Osteoblast (primary cell): ENCODE measurements at places on chromosomes 16 and 17. TPM values are rescaled to one million over a fixed set of nuclear protein-coding genes. Genes with fewer than 3 reads are reported as not detected.

NOD2 gene
- under 0.01 and 0.29 TPM in 2 replicates for total RNA-seq

GRCh38 chr17:42009170-42009569, 8.1 kb downstream of the DNAJC7 start:
- DNase-seq = no peak
- no peaks in the 10 kb centered on the region for H3K27me3 ChIP-seq
- peak overlapping the region; percentile 41 for H3K27ac ChIP-seq
- H3K36me3 ChIP-seq = peaks cover 4% of the 10 kb centered on the region
- no peak overlapping the region for H3K4me3 ChIP-seq

DNA sequence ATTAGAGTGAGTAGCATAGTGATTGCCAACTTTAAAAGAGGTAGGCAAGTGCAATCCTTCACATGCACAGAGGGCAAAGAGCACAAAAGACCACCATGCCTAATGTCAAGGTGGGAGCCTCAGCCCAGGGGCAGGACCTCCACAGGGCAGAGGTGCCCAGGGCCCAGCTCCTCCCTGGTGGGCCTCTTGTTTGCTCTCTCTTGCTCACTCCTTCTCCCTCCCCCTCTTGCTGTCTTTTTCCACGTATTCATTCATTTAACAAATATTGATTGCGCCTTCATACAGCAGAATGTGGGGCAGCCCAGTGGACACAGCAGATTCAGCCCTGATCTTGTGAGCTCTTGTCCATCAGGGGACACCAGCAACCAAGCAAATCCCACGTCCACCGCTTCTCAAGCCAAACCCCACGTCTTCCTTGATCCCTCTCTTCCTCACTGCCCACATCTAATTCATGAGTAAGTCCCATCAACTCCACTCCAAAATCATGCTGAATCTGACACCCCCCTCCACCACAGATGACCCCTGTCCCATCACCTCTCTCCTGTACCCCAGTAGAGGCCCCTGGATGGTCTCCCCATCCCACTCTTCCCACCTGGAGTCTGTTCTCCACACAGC, 44.1 kb upstream of the RPL38 start:
- no peak overlapping the region for H3K4me3 ChIP-seq
- no peak for DNase-seq
- no peaks in the 10 kb centered on the region for H3K36me3 ChIP-seq
- H3K27ac ChIP-seq = no peak overlapping the region
- H3K4me1 ChIP-seq = no peaks in the 10 kb centered on the region

DNA sequence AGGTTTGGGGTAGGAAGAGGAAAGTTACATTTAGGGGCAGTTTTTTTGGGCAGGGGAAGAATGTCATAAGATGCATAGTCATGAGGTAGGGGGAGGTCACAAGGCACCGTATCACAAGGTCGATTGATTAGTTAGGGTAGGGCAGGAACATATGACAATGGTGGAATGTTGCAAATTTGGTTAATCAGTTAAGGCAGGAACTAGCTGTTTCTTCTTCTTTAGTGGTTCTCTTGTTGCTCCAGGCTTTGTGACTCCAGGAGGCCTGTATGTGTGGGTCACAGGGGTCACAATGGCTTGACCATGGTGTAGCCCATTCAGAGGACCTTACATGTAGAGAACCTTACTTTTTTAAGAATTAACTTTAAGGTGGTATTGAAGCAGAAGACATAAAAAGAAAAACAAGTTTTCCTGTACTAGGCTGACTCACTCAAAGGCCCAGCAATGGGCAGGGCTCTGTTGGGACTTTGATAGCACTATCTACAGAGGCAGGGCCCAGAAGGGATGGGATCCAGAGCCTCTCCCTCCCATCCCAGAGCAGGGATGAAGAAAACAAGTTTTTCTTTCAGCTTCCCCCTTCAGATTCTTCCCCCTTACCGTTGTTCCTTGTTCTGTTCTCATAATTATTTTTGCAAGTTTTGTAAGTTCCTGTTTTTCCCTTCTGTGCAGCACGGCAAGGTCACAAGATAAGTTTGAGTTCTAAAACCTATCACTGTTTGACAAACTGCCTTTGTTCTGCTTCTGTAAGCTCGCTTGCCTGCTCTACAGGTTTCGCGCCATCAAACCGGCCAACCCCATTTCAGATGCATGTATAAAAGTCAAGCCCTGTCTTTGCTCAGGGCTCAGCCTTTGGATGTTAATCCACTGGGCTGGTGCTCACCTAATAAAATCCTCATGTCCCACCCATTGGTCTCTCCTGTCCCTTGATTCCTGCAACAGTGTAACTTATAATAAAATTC, 45.8 kb upstream of the ATF7IP2 start:
- H3K4me3 ChIP-seq = no peak overlapping the region
- H3K27me3 ChIP-seq = no peaks in the 10 kb centered on the region
- no peak for DNase-seq
- no peaks in the 10 kb centered on the region for H3K36me3 ChIP-seq
- H3K4me1 ChIP-seq = peaks cover 10% of the 10 kb centered on the region
- H3K27ac ChIP-seq = no peak overlapping the region

DNA sequence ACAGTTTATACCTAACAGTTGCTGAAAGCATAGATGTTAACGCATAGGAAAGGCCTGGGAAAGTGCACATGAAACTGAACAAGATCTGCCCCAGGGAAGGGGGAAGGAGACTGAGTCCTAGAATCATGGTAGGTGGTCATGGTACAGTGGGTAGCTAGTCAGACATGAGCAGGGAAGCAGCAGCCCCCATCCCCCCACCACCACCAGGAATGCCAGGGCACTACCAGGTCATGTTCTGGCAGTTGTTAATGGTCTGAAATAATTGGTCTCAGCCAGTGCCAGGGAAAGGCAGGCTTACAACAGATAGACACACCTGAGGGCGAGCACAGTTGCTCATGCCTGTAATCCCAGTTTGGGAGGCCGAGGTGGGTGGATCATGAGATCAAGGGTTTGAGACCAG, 185.2 kb downstream of the CPPED1 start:
- no peaks in the 10 kb centered on the region for H3K36me3 ChIP-seq
- DNase-seq = no peak
- no peaks in the 10 kb centered on the region for H3K4me1 ChIP-seq

GRCh38 chr17:2239882-2240430, 63.6 kb downstream of the SMG6 start:
- H3K4me1 ChIP-seq = peaks cover 84% of the 10 kb centered on the region
- peak; percentile 54 for DNase-seq
- peak overlapping the region; percentile 99 for H3K27ac ChIP-seq
- no peaks in the 10 kb centered on the region for H3K27me3 ChIP-seq
- H3K36me3 ChIP-seq = peaks cover 19% of the 10 kb centered on the region
- peak overlapping the region; percentile 55 for H3K4me3 ChIP-seq

- no peaks in the 10 kb centered on the region for H3K27me3 ChIP-seq
- peaks cover 32% of the 10 kb centered on the region for H3K4me1 ChIP-seq
- H3K4me3 ChIP-seq = no peak overlapping the region
- H3K27ac ChIP-seq = peak overlapping the region; percentile 91
- no peaks in the 10 kb centered on the region for H3K36me3 ChIP-seq
- DNase-seq = no peak
Observed at GRCh38 chr16:73216932-73217331, 169.0 kb upstream of the ZFHX3 start.

DNA sequence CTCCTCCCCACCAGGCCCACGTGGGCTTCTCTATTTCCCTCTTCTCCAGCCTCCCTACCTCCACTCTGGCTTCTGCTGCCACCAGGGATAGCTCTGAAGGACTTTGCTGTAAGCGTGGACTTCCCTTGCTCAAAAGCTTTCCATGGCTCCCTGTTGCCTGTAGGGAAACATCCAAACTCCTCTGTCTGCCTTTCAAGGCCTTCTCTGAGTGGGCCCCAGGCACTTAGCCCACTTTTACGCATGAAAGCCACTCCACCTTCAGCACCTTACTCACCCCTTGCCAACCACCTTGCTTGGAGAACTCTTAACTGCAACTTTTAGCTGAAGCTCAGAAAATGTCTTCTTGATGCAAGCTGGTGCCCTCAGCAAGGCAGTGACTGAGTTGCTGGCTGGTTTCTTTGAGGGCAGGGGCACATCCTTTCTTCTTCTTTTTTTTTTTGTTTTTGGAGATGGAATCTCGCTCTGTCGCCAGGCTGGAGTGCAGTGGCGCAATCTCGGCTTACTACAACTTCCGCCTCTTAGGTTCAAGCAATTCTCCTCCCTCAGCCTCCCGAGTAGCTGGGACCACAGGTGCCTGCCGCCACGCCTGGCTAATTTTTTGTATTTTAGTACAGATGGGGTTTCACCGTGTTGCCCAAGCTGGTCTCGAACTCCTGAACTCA, 52.0 kb upstream of the DLX4 start:
- H3K27ac ChIP-seq = no peak overlapping the region
- no peaks in the 10 kb centered on the region for H3K36me3 ChIP-seq
- H3K4me3 ChIP-seq = no peak overlapping the region
- H3K4me1 ChIP-seq = peaks cover 9% of the 10 kb centered on the region
- no peaks in the 10 kb centered on the region for H3K27me3 ChIP-seq
- DNase-seq = no peak

DNA sequence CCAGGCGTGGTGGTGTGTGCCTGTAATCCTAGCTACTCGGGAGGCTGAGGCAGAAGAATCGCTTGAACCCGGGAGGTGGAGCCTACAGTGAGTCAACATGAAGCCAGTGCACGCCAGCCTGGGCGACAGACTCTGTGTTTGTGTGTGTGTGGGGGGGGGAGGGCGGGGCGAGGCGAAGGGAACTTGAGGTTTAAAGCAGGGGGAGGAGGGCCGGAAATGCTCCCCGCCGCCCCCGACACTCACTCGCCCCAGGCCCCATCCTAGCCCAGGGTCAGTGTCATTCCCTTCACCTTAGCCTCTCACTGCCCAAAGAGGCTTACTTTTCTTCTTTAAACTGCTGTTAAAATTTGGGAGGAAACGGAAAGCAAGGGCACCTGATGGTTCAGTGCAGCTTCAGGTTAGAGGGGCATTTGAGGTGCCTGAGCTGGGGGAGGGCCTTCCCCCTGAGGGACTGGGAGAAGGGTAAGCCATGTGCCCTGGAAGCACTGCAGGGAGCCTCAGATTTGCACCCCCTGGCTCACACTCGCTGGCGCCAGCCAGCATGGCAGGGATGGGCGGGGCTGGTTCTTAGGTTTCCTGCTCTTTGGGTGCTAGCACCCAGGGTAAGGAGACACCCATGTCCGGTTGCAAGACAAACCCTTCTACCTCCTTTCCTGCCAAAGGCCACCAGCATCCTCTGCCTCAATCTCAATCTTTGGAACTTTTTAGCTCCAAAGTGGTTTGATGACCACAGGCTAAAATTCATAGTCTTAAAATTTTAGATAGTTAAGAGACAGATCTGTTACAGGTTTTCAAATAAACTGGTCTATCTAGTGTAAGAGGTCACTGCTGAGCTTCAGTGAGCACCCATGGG, 2.2 kb upstream of the LIMD2 start:
- no peak overlapping the region for H3K4me3 ChIP-seq
- peaks cover 8% of the 10 kb centered on the region for H3K4me1 ChIP-seq
- peak; percentile 84 for DNase-seq
- no peak overlapping the region for H3K27ac ChIP-seq
- H3K27me3 ChIP-seq = no peaks in the 10 kb centered on the region

DNA sequence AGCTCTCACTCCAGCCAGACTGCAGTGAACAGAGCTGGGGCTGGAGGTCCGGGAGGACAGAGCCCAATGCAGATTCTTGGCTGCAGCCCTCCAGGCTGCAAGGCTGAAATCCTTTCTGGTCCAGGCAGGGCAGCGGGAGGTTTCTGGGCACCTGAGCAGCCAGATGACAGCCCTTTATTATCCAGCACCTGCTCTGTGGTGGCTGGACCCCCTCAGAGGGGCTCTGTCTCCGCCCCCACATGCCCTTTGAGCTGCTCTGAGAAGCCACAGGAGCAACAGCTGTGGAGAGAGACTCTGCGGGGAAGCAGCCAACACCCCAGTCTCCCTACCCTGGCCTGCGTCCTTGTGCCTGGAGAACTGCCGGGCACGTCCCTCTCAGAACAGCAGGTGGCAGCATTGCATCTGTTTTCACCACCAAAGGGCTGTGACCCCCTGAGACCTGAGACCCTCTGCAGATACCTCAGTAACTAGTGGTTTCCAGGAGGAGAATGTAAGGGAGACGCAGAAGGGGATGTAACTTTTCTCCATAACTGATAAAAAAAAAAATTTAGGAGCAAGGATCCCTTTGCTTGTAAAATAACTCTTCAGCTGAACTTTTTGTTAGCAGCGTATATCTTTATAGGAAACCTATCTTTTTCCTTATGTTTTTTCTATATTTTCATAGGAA, 3.7 kb upstream of the CNP start:
- H3K4me1 ChIP-seq = peaks cover 26% of the 10 kb centered on the region
- H3K27me3 ChIP-seq = no peaks in the 10 kb centered on the region
- H3K36me3 ChIP-seq = peaks cover 1% of the 10 kb centered on the region
- no peak overlapping the region for H3K27ac ChIP-seq
- H3K4me3 ChIP-seq = no peak overlapping the region

- H3K27me3 ChIP-seq = no peaks in the 10 kb centered on the region
- no peaks in the 10 kb centered on the region for H3K36me3 ChIP-seq
- H3K4me1 ChIP-seq = no peaks in the 10 kb centered on the region
- no peak overlapping the region for H3K27ac ChIP-seq
- no peak for DNase-seq
Observed at GRCh38 chr16:88461331-88462269, 8.5 kb downstream of the ZFPM1 start.

- no peak overlapping the region for H3K4me3 ChIP-seq
- DNase-seq = no peak
- H3K27ac ChIP-seq = no peak overlapping the region
- H3K27me3 ChIP-seq = peaks cover 51% of the 10 kb centered on the region
Observed at GRCh38 chr16:86344881-86345280, 165.4 kb upstream of the FOXF1 start.

DNA sequence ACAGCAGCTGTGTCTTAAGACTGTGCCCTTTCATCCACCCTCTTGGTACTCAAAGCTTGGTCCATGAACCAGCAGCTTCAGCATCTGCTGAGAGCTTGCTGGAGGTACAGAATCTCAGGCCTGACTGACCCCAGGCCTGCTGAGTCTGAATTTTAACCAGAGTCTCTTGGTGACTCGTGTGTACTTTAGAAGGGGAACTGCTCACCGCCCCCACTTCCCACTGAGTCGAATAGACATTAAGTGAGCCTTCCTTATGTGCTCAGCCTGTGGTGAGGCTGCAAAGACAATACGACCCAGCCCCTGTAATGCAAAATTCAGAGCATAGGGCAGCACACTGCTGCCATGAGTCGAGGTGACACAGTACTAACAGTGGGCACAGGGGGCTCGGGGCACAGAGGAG, 662.8 kb downstream of the WWOX start:
- H3K27ac ChIP-seq = no peak overlapping the region
- no peaks in the 10 kb centered on the region for H3K27me3 ChIP-seq
- DNase-seq = no peak
- H3K36me3 ChIP-seq = no peaks in the 10 kb centered on the region
